ENCODE measurements at places on chromosomes 3 and 15.

DNA sequence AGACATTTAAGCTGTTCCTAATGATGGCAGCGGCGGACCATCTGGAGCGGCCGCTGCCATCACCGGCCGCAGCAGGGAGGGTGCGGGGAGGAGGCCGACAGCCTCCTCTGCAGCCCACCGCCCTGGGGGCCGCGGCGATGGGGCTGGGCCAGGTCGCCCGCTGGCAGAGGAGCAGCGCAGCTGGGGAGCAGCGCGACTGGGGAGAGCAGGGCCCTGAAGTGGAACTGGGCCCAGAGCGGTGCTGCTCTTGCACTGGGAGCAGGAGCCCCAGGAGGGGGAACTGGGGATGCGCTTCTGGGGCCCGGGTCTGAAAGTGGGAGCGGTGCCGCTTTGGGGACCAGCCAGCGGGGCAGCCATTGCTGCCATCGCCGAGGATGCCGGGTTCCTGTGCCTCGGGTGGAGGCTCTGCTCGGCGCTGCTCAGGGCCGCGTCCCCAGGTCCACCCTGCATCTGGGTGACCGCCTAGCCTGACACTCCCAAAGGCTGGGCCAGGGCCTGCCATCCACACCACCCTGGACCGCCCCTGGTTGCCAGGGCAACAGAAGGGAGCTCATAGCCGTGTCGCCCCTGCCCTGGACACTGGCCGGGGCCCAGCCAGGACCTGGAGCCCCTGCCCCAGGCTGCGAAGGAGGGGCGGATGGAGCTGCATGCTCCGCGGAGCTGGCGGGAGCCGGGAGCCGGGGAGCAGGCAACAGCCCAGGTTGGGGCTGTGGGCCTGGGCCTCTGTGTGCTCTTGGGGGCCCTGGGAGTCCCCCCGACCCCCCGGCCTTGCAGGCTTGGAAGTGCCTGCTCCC lies 15.5 kb upstream of the PLA2G4E start:
- no peak for DNase-seq

GRCh38 chr15:25536801-25537611 lies 98.2 kb upstream of the UBE3A start:
- no peak for DNase-seq

GRCh38 chr3:37892927-37893600 lies 31.4 kb downstream of the CTDSPL start:
- no peak for DNase-seq

GRCh38 chr3:11379238-11379823 lies 107.1 kb downstream of the ATG7 start:
- peak; percentile 37 for DNase-seq

GRCh38 chr3:46875560-46875959 lies 2.0 kb upstream of the PTH1R start:
- DNase-seq, result no peak

DNA sequence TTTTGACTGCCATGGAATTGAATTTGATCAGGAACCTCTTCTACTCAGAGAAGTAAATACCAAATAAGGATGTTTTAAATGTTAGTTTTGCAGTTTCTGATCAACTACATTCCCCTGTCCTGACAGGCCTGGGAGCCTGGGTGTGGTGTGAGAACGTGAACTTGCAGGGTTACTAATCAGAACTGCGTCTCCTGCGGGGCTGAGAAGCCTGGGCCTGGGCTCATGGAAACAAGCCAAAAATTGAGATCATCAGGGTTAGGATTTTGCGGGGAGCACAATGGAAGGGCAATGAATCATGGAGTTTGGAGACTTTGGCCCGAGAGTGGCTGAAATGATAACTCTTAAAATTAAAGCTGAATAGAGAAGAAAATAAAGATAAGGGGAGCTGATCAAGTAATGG lies 47.8 kb upstream of the C3orf70 start:
- DNase-seq, result peak; percentile 45
